Fibroblast of pulmonary artery (primary cell): ENCODE measurements at places on chromosomes 11 and 22.
A peak's percentile ranks its signal among the peaks of the same experiment; 100 is the strongest.

DNA sequence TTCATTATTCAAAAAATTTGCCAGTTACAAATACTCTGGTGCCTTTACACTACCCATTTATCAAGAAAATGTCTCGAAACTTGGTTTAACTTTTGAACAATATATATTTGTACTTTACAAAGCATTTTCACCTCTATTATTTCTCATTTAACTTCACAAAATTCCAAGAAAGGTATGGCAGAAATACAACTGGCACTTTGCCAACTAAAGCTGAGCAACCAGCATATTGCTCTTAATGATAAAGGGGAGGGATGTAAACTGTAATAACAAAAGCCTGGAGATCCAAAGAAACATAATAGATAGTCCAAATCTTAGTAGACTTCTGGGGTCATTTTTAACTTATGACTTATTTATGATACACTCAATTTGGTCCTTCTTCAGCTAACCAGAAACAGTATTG lies 7.7 kb downstream of the PITPNB start:
- peak; percentile 48 for DNase-seq

DNA sequence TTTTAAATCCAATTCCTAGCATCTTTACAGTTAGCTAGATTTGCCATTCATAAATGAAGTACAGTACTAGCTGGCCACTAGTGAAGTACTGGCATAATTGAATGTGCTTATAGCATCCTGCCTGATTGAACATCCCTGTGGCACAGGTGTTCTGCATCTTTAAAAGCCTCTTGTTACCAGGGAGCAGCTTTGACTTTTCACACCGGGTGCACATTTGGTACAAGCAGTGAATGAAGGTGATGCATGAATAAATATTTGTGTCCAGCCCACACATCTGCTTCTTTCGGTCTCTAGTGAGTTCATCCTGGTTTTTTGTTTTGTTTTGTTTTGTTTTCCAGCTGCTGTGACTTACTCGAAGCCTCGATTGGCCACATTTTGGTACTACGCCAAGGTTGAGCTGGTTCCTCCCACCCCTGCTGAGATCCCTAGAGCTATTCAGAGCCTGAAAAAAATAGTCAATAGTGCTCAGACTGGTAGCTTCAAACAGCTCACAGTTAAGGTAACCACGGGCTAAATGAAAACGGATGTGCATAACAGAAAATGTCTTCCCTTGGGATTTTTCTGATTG lies 5.3 kb downstream of the ATP5MG start:
- peak; percentile 29 for DNase-seq

DNA sequence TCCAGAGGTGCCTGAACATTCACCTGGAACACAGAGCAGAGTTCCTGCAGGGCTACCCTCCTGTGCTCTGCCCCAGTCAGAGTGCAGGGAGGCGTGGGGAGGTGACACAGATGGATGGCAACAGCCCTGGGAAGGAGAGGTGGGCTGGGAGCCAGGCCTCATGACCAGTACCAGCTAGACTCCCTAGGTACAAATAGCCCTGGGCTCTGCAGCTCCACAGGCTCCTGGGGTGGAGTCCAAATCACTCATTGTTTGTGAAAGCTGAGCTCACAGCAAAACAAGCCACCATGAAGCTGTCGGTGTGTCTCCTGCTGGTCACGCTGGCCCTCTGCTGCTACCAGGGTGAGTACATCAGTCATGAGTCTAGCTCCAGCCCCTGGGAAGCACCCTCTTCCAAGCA lies at the start of gene SCGB1D2:
Gene SCGB1D2, plus strand, starts transcription at position 219 of the 400 bp plus-strand sequence. Its CDS starts 69 bp downstream, at position 288.
- DNase-seq: no peak

DNA sequence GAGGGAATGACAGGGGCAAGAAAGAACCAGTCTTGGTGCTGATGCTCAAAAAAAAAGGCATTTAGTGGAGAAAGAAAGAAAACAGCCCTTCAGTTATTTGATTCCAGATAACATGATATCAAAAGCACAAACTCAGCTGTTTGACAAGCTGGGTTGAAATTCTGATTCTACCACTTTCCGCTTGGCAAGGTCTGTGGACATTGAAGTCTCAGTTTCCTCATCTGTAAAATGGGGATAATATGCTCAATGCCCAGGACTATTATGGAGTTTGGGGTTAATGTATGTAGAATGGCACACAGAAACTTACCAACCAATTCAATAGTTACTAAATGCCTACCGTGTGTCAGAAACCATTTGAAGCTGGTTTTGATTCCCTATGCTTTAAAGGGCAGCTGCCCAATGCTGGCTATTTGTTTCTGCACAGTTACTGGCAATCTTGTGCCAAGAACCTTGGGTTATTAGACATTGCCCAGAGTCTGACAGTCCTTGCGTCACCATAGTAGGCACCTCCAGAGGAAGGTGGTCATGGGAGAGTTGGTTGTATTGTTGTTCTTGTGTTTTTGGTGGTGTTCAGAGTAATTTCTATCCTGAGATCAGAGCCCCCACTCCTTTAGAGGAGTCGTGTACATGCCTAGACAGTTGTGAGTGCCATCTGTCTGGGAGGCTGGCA lies 19.5 kb downstream of the ELF5 start:
- no peak for DNase-seq

- DNase-seq: peak; percentile 37
These were observed 15.2 kb downstream of the MIF start for GRCh38 chr22:23909296-23909898.

GRCh38 chr22:38186429-38186828 lies 4.8 kb upstream of the PLA2G6 start:
- no peak for DNase-seq

DNA sequence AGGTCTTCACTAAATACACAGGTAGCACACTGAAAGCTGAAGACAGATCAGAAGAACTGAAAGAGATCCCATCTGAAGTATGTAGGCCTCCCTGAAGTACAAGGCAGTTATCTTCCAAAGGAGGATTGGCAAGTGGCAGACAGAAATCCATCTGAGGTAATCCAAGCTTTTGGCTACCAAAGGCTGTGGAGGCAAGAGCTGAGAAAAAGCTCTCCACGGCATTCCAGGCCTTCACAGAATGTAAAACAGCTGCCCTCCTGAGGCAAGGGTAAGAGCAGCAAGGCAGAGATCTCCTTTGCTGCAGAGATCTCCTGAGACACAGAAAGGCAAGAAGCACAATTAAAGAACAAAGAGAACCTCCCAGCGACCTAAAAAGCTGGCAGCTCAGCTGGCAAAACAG lies 19.1 kb downstream of the PIK3C2A start:
- DNase-seq: peak; percentile 10

GRCh38 chr11:75497788-75498409 lies 27.8 kb downstream of the GDPD5 start:
- no peak for DNase-seq

- no peak for DNase-seq
These were observed 3.5 kb downstream of the MUC5B start for GRCh38 chr11:1226226-1226985.
